ENCODE measurements at places on chromosomes 2 and 18.
A peak's percentile ranks its signal among the peaks of the same experiment; 100 is the strongest.

DNA sequence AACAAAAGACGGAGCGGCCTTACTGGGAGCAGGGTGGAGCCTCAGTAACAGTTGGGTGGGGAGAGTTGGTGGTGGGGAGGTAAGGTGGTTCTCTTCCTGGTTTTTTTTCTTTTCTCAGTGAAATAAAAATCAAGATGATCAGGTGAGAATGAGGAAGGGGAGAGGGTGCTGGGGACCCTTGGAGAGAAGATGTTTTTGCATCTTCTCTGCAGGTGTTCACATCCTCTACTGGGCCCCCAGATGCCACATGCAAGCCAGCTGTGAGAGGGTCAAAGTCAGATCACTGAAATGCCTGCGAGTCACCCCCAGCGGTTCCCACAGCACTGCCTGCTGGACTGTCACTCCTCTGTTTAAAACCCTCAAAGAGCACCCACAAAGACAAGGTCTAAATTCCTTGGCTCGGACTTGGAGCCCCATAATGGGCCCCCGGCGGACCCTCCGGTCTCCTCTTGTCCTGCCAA is 69.8 kb upstream of the FHL2 start:
- no peak for DNase-seq

DNA sequence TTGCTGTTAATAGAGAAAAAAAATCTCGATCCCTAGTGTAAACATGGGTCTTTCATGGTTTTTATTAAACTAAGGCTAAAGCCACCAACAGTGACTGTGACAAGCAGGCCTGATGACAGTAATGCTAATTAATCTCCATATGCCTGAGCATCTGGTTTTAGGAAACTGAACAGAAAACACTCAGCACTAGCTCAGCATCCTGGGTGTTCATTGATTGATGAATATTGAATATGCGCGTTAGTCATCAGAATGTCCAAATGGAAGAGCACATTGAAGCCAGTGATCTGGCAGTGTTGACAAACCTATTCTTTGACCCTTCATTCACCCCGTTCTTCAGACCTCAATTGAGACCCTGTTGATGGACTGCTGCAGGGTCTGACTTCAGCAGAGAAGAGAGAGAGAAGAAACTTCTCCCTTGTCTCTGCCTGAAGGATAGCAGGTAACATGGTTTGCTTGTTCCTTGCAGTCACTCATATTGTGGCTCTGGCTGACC is 283.8 kb downstream of the RDH14 start:
- DNase-seq = no peak

- no peak for DNase-seq
Measured at GRCh38 chr2:46816151-46816845, 99.3 kb downstream of the MCFD2 start.

GRCh38 chr2:172091761-172092566 is 6.7 kb downstream of the DLX1 start:
- DNase-seq = no peak

DNA sequence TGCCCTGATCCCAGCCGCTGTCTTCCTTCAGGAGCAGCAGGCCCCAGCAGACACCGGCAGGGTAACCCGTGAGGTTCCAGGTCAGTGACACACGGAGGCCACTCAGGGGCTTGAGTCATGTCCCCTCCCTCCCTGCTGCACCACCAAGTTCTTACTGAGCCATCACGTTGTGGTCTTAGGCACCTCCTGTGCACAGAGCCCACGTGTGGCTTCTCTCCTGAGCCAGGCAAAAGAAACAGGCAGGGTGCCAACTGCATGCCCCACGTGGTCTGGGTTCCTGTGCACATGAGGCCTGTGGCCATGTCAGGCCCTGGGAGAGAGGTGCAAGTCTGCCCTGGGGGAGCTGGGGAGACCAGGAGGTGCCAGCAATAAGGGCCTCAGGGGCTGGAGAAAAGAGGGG is 264.8 kb downstream of the KLHL29 start:
- no peak for DNase-seq

DNA sequence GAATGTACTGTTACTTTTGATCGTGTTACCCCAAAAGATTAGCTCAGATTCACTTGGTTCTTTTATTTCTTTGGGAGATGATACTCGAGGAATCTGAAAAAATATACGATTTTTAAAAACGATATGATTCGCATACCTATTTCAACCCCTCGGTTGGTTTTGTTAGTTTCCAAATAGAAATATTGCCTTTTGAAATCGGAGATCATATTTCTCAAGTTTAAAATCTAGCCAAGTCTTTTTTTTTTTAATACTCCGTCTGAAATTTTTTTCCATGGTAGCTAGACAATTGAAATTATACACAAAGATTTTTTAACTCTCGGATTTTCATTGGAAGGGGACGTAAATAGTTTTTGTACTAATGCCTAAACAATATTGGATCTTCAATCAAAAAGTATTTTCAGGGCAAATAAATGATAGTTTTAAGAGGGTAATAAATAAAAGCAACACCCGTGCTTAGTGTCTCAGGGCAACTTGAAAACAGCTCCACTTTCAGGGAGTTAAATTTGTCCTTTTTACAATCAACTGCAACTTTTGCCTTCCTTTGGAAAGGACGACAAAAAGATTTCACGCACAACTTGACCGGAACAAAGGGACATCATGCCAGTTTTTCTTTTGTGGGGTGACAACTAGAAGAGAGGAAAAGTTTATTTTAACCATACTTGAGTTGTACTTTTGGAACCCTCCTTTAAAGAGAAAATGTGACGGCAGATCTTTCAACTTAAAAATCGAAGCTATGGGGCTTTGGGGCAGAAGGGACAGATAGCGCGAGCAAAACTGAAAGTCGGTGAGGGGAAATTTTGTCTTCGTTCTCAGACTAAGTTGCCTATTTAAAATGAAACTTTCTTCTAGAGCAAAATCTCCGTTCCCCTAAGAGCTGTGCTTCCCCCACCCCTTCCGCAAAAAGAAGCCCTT is 5.8 kb upstream of the ONECUT2 start:
- no peak for DNase-seq

DNA sequence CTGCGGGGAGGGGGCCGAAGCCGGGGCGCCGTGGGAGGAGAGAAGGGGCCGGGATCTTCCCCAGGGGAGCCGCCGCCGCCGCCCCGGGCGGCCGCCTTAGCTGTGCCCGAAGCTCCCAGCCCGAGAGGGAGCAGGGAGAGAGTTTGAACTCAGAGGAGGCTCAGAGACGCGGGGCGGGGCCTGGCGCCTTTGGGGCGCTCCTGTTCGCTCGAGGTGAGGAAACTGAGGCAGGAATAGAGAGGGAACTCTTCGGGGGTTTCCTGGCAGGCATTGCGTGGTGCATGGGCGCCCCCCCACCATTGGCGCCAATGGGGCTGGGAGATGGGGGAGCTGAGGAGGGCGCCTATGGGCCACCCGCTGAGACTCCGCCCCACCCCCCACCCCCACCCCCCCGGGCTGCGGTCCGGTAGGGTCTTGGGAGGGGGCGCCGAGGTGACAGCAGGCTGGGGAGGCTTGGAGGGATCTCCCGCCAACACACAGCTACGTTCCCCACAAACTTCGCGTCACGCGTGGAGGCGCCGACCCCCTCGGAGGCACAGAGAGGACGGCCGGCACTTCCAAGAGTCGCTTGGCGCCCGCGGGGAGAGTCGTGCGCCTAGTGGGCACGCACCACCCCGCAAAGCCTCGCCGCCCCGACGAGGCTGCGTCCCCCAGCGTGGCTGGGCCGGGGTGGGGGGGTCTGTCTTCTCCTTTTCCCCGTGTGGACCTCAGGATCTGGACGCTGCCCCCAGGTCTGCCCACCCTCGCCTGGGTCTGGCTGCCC is 680 bp downstream of the CTDSP1 start:
- no peak for DNase-seq

- peak; percentile 8 for DNase-seq
Measured at GRCh38 chr2:36965751-36966369, 476 bp downstream of the STRN start.

DNA sequence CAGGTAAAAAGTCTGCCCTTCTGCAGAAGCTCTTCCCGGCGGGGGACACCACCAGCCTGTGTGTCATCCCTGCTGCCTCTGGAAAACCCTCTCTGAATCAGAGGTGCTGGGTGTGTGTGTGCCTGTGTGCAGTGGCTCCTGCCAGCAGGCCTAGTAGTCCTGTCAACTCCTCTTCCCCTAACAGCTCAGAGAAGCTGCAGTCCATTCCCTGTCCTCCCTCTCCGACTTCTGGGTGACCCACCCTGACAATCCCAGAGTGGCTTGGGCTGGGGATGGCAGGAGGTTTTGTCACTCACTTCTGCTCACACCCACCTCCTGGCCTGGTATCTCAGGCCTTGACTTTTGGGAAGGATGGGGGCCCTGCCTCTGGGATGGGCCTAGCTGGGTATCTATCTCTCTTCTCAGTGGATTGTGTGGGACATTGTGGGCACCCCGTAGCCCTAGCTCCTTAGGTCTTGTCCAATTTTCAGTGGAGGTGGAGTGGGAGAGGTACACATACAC is 2.3 kb downstream of the WNT10A start:
- no peak for DNase-seq

DNA sequence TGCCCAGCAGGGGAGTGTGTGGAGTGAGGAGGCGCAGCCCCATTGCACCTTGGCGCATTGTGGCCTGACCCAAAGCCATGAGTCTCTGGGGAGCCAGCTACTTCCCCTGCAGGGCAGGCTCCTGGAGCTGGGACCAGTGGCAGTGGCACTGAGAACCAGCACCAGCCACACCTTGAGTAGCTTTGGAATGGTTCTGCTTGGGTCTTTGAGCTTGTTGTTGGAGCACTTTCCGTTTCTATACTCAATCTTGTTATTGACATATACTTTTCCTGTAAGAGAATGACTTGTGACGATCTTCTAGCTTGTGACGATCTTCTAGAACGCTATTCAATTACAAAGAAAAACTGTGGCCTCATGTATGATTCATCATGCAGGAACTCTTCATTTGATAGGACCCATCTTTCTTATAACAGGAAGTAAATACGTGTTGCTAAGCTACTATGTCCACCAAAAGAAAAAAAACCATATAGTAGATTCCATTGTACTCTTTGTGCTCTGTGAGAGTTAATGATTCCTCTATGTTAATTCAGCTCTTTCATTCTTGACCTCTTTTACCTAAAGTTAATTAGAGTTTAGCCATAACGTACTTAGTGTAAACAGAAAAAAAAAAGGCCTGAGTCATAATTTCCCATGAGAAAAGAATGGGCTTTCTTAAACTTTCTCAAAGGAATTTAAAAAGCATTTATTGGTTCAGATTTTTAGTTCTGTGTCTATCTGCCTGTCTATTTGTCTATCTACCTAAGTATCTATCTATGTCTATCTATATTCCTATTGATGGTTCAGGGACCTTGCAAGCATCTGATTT is 113.1 kb downstream of the GATA6 start:
- peak; percentile 73 for DNase-seq

DNA sequence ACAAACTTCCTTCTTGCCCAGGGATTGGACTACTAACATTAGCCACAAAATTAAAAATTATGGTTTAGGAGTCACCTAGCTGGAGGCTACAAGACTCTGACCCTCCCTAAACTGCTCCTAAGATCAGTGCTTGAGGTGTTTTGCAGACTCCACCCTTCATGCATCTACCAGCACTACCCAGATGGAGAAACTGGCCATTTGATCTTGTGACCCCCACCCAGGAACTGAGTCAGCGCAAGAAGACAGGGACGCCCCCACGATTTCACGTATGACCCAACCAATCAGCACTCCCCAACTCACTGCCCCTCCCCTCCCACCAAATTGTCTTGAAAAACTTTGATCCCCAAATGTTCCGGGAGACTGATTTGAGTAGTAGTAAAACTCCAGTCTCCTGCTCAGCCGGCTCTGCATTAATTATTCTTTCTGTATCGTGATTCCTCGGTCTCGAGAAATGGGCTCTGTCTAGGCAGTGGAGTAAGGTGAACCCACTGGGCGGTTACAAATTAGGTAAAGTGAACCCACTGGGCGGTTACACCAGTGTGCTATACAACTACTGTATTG is 40.1 kb upstream of the CCDC88A start:
- no peak for DNase-seq

GRCh38 chr2:70959851-70960832 is 18.3 kb upstream of the ANKRD53 start:
- no peak for DNase-seq

DNA sequence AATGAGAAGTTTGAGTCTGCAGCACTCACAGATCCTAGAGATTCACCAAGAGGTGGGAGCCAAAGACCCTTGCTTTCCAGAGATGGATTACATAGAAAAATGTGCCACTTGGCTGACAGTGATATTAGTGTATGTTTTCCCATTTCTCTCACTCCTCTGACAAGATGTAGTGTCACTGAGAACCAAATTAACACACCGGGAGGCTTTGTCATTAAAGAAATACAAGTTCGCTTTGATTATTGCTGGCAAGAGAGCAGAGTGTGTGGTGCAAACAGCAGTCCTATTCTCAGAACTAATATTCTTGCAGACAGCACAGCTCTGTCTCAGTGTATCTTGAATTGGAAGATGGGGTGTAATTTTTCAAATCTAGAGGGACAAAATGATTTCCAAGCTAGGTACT is 171.6 kb upstream of the SETBP1 start:
- DNase-seq = no peak

DNA sequence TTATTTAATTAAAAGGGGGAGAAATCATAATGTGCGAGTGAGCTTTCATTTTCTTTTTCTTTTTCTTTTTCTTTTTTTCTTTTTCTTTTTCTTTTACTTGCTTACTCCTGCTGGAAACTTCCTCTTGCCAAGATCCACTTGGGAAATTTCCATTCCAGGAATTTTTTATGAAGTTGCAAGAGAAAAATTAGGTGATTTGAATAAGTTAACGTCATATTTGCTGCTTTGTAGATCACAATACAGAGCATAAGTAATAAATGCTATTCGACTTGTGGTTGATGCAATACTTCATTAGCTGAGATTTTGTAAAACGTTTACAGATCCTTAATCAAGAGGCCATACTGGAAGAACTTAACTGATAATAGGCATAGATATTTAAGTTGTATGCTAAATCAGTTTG is 354.7 kb upstream of the SMIM21 start:
- no peak for DNase-seq

- DNase-seq = peak; percentile 64
Measured at GRCh38 chr2:162092008-162092390, 18.0 kb upstream of the DPP4 start.

DNA sequence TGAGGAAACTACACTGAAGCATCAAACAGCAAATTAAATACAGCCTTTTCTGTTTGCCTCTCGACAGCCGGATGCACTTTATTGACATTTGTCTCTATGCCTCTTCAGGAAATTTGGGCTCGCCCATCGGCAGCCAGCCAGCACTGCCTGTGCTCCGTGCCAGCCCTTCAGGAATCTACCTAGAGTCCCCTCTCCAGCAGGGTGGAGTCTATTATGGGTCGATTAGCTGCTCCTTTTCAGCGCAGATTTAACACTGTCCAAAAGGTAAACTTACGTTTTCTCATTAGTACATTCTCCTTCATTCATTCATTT is 91.5 kb downstream of the MYCN start:
- DNase-seq = no peak

GRCh38 chr2:188940171-188940570 is 34.0 kb upstream of the COL3A1 start:
- peak; percentile 70 for DNase-seq

DNA sequence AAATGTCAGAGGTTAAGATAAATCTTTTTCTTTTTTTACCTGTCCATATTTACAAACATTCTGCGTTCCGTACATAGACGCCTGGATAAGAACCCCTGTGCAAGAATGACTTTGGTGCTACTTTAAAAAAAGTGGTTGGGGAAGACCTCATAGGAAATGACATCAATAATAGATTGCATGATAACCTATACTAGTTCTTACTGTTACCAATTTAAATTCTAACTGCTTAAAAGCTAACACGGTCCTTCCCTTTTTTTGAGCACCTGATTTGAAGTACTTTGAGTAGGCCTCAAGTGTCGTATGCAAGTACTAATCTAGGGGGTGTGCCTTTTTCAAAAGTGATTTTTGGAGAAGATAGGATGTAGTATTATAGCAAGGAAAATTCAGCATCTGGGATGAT is 2.1 kb downstream of the SLC39A10 start:
- peak; percentile 33 for DNase-seq

GRCh38 chr2:180656455-180656847 is 324.0 kb upstream of the UBE2E3 start:
- peak; percentile 28 for DNase-seq

Measured in fibroblast of the aortic adventitia (primary cell).